ENCODE measurements at places on chromosomes 4 and X. TPM values are rescaled to one million over a fixed set of nuclear protein-coding genes. Genes with fewer than 3 reads are reported as not detected.

The GPAT3 gene
- 1.0 TPM for total RNA-seq

The STAP1 gene
- total RNA-seq, result 62.3 TPM

The SNX25 gene
- total RNA-seq, result 83.8 TPM

The UGT2B17 gene
- total RNA-seq, result 0.52 TPM

The SCRG1 gene
- total RNA-seq, result not detected

The BEX1 gene
- total RNA-seq, result 0.39 TPM

The GPRASP1 gene
- total RNA-seq, result 22.5 TPM

Data from B cell (primary cell).